ENCODE measurements at places on chromosomes 7 and 10.

GRCh38 chr7:154871507-154871906 is 131.4 kb downstream of the PAXIP1 start:
- DNase-seq, result no peak

DNA sequence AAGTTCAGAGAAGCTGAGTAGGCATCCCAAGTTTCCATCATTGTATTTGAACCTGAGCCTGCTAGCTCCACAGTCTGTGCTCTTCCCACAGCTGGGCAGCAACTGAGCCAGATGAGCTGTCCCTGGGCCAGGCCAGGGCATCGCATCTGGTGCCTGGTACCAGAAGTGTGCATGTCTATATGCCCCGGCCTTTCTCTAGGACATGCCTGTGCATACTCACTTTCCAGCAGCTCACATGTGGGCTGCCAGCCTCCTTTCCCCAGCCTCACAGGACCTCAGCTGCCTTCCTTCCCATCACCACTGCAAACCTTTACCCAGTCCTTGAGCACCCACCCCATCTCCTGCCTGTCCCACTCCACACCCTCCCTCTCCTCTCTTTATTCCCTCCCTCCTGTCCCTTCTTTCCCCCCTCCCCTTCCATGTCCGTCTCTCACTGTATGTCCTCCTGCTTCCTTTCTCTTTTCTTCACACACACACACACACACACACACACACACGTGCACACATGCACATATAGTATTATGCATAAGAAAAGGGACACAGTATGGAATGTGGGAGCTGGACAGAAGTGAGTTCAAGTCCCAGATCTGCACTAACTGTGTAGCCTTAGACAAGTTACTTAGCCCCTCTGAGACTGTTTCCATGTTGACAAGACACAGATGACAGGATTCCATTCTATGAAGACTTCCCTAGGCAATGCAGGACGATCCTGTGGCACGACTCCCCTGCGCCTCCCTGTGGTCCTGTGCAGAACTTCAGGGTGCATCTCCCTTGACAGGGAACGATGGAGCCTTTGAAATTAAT is 10.9 kb downstream of the CDHR1 start:
- peak; percentile 82 for DNase-seq

DNA sequence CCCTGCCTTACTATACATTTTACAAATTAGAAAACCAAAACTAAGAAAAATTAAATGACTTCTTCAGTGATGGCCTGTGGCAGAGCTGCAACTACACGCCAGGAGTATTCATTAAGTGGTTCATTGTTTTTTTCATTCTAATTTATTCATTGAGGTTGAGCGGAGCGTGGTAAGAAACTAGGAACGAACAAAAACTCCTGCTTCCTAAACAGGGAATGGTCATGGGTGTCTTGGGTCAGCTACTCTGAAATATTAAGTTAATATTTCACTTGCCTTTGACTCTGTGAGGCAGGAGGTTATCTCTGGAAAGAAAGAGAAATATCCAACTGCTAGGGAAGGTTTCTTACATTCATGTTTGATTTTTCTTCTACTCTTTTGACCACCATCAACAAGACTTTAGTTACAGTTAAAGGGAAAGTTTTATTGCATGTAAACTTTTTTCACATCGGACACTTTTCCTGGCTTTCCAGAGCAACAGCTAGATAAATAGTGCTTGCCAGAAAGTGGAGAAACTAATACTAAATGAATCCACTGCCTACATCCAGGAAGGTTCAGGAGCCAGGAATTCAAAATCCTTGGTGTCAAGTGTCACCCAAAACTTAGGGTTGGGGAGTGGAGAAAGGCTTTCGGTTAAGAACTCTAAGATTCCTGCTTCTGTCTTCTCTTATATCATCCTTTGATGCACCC is 896 bp upstream of the GNG11 start:
- DNase-seq, result no peak

DNA sequence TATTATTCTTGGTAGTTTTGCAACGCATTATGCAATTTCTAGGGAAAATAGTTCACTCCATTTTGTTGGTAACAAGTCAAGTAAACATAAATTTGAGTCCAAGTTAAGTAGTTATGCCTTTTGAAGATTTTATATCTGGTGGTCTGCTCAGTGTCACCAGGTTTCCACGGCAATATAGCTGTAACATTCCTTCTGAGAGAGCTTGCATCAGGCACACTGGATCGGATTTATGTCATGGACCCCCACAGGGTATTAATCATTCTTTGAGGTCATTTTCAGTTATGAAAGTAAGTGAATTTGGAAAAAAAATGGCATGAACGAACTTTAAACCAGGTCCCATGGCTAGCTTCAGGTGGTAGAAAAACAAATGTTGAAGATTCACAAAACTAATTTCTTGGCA is 136.3 kb downstream of the POLR1F start:
- no peak for DNase-seq

DNA sequence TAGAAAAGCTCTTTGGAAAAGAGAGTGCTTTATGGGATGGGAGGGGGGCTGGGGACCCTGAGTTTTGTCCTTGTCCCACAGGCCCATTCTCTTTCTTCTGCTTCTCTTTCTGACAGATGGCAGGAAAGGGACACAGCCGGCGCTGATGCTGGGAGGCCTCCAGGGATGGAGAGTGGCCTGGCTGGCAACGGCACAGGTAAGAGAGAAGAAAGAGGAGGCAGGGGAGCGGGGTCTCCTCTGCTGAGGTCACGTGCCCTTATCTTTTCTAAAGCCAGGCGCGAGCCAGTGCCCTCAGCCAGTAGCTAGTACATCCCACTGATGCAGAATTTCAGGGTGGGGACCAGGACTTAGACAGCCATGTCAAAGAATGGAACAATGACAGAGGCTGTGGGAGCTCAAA is 9.2 kb downstream of the ZNF775 start:
- no peak for DNase-seq

DNA sequence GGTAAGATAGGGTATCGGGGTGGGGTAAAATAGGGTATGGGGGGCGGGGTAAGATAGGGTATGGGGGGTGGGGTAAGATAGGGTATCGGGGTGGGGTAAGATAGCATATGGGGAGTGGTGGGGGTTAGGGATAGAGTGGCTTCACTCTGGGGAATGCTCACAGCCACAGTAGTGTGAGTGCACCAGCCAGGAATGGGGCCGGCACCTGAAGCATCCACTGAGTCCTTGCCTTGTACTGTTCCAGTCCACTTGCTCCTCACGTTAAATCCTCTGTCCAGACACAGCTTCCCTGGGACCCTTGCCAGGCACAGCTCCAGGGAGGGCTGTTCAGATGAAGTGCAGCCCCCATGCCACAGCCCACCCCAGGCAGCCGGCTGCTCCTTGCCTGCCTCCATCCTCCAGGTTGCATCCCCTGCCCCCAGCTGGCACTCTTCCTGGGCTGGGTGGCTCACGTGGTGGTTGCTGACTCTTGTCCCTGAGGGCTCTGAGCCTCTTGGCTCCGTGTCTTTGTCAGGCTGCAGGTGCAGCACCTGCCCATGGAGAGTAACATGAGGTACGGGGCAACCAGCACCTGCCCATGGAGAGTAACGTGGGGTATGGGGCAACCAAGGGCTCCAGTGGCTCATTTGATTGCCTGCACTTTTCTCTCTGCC is 268.4 kb downstream of the TCERG1L start:
- DNase-seq, result no peak

DNA sequence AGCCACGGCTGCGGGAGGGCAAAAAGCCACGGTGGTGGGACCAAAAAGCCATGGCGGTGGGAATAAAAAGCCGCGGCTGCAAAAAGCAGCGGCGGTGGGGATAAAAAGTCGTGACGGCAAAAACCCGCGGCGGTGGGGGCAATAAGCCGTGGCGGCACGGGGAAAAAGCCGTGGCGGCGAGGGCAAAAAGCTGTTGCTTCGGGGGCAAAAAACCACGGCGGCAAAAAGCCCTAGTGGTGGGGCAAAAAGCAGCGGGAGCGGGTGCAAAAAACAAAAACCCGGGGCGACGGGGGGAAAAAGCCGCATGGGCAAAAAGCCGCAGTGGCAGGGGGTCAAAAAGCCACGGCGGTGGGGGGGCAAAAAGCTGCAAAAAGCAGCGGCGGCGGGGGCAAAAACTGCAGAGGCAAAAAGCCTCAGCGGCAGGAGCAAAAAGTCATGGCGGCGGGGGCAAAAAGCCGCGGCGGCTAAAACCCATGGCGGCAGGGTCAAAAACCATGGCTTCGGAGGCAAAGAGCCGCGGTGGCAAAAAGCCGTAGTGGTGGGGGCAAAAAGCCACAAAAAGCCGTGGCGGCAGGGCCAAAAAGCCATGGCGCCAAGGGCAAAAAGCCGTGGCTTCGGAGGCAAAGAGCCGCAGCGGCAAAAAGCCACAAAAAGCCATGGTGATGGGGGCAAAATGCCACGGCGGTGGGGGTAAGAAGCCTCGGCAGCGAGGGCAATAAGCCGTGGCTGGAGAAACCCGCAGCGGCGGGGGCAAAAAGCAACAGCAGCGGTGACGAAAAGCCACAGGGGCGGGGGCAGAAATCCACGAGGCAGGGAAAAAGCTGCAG is 525.8 kb downstream of the ZNF33B start:
- no peak for DNase-seq

- DNase-seq, result no peak
These were observed 27.4 kb upstream of the MET start for GRCh38 chr7:116644628-116645027.
